Mesenteric fat pad (tissue), 1 donor: ENCODE measurements at places on chromosomes 3 and 15. TPM values are rescaled to one million over a fixed set of nuclear protein-coding genes. Genes with fewer than 3 reads are reported as not detected.

- no peak for DNase-seq
These were observed 59.3 kb downstream of the RYR3 start for GRCh38 chr15:33369941-33370622.

DNA sequence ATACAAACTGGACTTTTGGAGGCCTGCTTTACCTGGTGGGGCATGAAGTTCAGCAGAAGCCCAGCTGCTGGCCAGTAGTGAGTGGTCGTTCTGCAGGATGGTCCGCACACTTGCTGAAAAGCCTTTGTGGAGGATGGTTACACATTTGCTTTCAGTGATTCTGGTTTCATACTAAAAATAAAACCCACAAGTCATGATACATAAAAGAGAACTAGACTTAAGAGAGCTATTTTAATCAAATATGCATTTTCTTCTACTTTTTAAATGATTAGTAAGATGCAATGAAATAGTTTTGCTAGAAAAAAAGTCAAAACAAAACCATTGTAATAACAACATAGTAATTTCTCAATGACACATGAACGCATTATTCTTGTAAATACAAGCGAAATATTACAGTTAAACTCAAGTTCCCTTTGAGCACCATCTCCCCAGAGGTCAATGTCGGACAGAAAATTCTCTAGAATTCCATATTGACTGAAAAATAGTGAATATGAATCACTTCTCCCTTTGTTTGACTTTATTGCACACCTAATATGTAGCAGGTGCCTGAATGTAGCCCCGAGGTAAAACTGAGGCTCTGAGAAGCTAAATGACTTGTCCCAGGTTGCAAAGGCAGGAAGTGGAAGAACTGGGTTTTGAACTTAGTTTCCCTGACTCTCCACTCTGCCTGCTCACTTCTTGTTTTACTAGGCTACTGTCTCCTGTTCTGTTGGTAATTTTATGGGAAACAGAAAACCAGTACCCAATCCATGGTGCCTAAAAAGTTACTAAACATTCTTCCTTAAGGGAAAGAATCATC is 8.3 kb downstream of the IL5RA start:
- DNase-seq = no peak

SNX1 gene
- total RNA-seq = 188 TPM

- no peak for DNase-seq
These were observed 56.8 kb downstream of the CD86 start for GRCh38 chr3:122111974-122112373.

MRPS22 gene
- total RNA-seq = 37.6 TPM

HIGD2B gene
- total RNA-seq = not detected

SLC24A5 gene
- total RNA-seq = not detected

DNA sequence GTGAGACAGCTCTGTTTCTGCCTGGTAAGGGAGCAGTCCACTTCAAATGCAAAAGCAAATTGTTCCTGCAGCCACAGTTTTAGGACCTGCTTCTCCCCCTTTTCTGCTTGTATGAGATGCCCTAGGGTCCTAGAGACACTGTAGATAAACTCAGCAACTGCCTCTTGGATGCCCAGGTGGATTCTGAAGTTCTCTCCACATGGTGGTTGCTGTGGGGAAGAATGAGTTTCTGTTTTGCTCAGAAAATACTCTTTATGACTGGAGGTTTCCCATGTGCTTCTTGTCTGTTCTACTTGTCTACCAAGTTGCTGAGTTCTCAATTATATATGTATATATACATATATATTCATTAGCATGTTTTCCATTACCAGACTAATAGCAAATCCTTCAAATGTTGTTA is 5.6 kb upstream of the ZNF80 start:
- no peak for DNase-seq

CTXND1 gene
- not detected for total RNA-seq

DNA sequence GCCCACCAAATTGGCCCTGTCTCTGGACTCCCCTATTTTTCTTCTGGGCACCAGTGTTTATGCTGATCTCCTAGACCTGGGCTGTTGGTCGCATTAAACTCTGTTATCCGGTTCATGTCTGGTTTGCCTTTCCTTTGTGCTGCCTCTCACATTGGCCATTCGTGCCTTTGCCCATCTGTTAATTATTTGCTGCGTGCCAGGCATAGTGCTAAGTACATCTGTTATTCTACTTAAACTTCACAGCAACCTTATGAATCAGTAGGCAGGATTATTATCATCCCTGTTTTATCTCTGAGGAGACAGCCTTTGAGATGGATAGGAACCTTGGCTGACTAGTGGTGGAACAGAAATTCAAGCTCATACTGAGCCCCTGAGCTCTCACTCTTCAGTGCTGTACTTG is 76.0 kb downstream of the THSD4 start:
- no peak for DNase-seq

DNA sequence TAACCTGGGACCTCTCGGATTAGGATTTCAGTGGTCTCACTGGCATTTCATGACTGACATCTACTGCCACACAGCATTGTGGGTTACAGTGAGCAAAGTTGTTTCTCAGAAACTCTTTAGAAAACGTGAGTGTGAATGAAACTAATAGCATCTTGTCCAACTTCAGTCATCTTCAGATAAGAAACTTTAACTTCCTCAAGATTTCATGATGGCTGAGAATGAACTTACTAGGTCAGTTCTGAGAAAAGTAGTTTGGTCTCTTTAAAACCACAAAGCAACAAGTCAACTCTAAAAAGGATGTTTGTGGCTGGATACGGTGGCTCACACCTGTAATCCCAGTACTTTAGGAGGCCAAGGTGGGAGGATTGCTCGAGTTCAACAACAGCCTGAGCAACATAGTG is 14.2 kb upstream of the HOMER2 start:
- DNase-seq = no peak

COL8A1 gene
- 18.5 TPM for total RNA-seq

- no peak for DNase-seq
These were observed 275.6 kb downstream of the XXYLT1 start for GRCh38 chr3:194995334-194995733.

GRCh38 chr3:16460273-16460672 is 53.2 kb downstream of the RFTN1 start:
- no peak for DNase-seq

NPAP1 gene
- not detected for total RNA-seq

HAUS2 gene
- 26.3 TPM for total RNA-seq

DNA sequence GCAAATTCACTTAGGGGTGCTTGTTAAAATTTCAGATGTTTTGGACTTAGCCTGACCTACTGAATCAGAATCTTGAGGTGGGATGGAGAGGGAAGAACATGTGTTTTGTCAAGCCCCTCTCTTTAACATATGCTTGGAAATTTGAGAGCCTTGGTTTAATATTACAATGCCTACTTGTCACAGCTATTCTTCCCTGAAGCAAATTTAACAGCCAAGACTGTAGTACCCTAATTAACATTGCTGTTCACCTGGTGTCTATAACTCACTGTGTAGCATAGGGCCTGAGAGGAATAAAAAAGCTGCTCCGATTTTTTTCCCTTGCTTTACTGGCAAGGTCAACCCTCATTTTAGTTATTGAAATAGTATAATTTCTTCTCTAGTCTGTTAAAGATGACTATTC is 880.1 kb downstream of the CADM2 start:
- DNase-seq = no peak

CCR9 gene
- not detected for total RNA-seq

DNA sequence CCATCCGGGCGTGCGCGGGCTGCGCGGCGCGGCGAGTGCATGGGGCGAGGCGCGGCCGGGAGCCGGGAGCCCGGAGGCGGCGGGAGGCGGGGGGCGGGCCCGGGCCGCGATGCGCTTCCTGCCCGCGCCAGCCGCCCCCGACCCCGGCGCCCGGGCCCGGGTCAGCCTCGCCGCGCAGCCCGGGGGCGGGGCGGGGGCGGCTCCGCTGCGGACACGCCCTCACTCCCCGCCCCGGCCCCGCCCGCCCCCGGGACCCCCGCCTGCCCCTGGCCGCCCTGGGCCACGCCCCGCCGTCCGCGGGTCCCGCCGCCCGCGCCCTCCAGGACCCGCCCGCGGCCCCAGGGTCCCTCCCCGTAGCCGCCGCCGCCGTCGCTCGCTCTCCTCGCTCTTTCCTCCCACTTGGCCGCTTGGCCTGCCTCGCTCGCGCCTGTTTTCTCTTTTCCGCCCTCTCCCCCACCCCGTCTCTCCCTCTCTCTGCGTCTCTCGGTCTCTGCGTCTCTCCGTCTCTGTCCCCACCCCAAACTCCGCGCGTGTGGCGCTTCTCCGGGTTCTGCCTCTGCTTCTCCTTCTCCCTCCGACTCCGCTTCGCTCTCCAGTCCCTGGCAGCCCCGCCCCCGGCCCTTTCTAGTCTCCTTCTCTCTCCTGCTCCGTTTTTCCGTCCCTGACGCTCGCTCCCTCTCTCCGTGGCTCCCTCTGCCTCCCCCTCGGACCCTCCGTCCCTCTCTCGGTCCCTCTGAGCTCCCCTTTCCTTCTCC is at the start of gene PLXND1:
TSS of gene PLXND1 (minus strand) at position 41 of the 755 bp plus-strand sequence. CDS start at position 4, 37 bp downstream.
- DNase-seq = no peak

DNA sequence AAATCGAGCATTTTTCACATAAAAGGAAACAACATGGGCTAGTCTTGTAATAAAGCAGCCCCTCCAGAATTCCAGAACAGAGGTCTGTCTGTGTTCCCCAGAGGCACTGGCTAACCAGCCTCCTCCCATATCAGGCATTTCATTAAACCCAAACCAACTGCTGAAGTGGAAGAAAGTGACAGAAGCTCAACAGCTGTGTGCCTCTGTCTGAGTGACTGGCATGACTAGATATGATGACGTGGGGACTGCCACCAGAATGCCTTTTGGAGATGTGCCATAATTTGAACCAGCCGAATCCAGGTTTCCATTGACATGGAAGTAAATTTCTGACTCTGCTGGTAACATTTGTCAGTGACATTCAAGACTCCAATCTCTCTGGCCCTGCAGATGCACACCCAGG is 8.7 kb downstream of the LIMD1 start:
- peak; percentile 55 for DNase-seq

- DNase-seq = no peak
These were observed 605.1 kb downstream of the ROBO1 start for GRCh38 chr3:79162653-79163052.

DNA sequence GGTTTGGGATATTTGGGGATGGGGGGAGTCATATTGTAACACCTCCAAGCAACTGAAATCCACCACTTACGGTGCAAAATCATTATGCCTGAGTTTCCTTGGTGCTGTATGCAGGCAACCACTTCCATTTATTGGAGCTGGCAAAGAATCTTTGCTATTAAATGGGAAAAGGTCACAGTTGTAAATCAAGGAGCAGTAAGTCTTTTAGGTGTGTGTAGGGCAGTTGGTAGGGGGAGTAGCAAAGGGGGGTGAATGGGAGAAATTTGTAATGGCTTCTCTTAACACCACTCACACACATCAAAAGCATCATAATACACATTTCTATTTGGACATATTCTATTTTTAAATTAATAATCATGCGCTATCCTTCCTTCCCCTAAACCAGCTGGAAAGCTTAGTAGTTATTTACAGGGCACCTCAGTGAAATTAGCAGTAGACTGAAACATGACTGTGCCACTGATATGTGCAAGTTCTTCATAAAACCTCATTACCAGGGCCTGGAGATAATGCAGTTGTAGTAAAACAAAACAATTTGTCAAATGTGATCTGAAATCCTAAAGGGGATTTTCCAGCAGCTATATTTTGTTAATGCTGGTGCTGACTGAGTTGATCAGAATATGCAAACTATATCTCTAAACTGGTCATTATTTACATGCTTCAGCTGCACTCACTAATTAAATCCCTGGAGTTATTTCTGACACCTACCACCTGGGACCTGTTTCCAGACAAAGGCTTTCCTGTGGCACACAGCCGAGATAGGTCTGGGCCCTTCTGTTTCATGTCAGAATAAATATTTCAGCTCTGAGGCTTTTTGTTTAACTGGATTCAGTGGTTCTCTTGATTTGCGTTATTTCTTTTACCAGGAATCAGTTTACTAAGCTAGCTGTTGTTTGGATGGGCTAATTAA is 90.1 kb downstream of the B3GALNT1 start:
- no peak for DNase-seq

MUC4 gene
- not detected for total RNA-seq

DNA sequence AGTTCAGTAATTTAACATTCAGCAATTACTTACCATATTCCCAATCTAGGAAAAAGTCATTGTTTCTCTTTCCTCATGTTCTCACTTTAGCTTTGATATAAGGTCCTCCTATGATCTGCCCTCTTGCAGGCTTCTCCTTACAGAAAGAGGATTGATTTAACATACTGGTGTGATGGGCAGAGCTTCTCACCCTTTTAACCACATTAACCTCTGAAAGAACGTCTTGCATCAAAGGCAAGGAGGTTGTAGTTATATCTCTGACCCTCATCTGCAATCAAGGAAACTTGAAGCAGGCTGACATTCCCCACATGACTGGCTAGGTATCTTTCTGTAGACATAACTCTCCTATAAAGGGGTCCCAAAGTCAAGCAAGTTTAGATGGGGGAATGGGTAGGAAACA is 39.5 kb downstream of the BTLA start:
- DNase-seq = no peak

GRCh38 chr15:87567406-87568030 is 689.0 kb downstream of the NTRK3 start:
- DNase-seq = no peak

RTP4 gene
- 1.6 TPM for total RNA-seq

DNA sequence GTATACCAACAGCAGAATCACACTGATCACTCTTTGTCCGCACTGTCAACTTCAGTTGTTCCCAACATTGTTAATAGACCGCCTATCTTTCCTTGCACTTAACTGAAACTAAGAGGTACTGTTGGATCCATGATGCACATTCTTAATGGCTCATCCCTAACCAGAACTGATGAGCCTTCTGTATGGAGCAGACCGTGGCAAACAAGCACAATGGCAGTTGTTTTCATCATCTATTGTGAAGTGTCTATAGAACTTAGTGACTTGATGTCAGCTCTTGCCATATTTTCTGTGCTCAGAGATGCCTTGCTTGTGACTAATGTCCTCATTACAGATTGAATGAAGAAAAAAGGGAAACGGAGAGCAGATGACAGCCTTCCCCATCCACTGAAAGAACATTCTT is 347.4 kb downstream of the NLGN1 start:
- no peak for DNase-seq

CSPG5 gene
- 2.0 TPM for total RNA-seq

GRCh38 chr15:94229591-94230369 is 1.6 kb upstream of the MCTP2 start:
- DNase-seq = no peak

GRCh38 chr3:48464713-48465221 is 18.2 kb downstream of the ATRIP start:
- no peak for DNase-seq
